NCI-H524 treated with DMSO at 0.1 percent for 48 hours (cell line): ENCODE measurements at places on chromosomes 5 and 9.

DNA sequence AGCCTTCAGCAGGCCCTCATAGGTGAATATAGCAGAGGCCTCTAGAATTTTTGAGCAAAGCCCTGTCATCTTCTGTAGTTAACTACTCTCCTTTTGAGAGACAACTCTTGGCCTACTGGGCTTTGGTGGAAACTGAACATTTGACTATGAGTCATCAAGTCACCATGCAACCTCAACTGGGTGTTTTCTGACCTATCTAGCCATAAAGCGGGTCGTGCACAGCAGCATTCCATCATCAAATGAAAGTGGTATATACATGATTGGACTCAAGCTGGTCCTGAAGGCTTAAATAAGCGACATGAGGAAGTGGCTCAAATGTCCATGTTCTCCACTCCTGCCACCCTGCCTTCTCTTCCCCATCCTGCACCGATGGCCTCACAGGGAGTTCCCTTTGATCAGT is 1115.5 kb downstream of the TAF11L14 start:
- DNase-seq, result no peak

DNA sequence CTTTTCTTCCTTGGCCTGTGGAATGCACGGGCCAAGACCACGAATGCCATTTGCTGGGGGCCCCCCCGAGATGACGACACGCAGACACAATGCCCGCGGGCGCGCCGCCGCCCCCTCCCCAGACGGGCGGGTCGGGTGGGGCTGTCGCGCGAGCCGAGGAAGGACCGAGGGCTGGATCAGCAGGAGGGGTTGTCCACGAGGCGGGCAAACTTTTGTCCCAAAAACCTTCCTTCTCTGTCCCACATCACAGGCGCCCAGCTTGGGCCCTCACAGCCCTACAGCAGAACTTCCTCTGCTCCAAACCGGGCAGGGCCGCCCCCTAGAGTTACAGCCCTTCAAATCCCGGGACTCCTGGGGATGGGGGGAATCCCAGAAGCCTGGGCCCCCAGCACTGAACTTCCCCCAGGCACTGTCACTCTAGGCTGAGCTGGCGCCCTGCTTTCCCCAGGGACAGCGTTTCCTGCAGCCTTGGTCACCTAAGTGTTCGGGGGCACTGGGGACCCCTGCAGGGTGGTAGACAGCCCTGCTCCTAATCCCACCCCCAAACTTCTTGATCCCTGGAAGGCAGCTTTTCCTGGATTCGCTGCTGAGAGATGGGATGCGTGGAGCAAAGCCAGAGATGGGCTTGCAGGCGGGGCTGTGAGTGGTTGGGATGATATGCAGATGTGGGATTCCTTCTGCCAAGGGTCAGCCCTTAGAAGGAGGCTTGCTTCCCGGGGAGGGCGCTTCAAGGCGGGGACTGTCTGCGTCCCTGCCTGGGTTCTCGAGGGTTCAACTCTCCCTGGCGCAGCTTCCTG is 980 bp downstream of the COL5A1 start:
- DNase-seq, result no peak

DNA sequence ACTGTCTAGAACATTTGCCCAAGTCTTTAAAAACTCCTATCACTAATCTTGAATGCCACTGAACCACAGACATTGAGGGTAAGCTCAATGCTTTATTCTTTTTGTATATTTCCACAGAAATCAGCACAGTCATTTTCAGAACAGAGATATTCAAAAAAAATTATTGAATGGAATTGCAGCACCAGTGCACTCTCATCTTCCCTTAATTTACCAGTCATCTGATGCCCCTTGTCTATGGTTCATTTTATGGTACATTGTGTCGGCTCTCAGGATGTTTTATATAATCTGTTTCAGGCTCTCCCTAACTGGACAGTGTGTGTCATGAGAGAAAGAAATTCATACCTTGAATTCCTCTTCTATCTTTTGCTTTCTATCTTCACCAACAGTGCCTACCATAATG is 158.4 kb upstream of the NR4A3 start:
- DNase-seq, result no peak

GRCh38 chr9:27157097-27157496 is 48.1 kb downstream of the TEK start:
- no peak for DNase-seq

- DNase-seq, result no peak
These were observed 185.0 kb downstream of the CNTLN start for GRCh38 chr9:17319864-17320263.

- DNase-seq, result no peak
These were observed 257.8 kb downstream of the PLK2 start for GRCh38 chr5:58201922-58202648.

- DNase-seq, result no peak
These were observed 21.9 kb downstream of the DEPDC1B start for GRCh38 chr5:60677850-60678664.

GRCh38 chr5:176134529-176135223 is 103.5 kb upstream of the SIMC1 start:
- DNase-seq, result no peak

DNA sequence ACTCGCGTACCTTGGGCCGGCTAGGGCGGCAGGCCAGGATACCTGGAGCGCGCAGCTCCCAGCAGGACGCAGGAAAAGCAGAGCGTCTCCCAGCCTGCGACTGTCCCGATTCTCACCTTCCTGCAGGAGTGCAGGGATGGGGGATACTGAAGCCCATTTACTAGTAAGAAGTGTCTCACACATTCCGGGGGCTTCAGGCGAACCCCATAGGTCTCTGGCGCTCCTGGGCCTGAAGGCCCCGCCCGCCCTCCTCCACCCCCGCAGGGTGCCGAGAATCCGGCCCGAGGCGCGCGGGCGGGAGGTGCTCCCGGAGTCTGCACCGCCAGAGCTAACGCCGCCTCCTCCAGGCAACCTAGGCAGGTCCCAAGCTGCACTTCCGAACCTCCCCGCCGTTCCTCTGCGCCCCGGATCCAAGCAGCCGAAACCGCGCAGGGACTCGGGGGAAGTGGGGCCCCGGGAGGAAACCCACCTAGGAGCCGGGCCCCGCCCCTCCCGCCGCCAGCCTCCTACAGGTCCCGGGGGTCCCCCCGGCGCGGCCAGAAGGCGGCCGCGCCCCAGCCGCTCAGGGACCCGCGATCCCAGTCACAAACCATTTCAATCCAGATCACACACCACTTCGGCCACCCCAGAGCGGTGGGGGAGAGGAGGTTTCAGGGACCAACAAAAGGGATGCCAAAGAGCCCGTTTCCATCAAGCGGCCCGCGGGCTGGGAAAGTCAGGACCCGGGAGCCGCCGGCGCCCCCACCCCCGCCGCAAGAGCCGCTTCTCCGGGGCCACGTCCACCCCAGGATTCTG is 1.2 kb downstream of the ROR2 start:
- peak; percentile 30 for DNase-seq

DNA sequence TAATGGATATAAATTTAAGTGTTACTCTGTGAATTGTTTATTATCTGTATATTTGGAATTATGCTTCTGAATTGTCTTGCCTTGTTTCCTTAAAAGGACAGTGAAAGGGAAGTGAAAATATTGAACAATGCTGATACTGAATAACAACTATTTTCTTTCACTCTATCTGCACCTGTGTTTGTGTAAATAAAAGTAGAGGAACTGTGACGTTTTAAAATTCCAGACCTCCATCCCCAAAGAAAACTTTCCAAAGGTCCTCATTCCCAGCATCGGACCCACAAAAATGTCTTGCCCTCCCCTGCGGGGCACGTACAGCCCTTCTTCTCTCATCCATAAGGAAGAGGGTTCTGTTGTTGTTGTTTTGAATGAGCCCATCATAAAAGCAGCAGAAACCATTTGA is 100.0 kb downstream of the NLN start:
- DNase-seq, result no peak

DNA sequence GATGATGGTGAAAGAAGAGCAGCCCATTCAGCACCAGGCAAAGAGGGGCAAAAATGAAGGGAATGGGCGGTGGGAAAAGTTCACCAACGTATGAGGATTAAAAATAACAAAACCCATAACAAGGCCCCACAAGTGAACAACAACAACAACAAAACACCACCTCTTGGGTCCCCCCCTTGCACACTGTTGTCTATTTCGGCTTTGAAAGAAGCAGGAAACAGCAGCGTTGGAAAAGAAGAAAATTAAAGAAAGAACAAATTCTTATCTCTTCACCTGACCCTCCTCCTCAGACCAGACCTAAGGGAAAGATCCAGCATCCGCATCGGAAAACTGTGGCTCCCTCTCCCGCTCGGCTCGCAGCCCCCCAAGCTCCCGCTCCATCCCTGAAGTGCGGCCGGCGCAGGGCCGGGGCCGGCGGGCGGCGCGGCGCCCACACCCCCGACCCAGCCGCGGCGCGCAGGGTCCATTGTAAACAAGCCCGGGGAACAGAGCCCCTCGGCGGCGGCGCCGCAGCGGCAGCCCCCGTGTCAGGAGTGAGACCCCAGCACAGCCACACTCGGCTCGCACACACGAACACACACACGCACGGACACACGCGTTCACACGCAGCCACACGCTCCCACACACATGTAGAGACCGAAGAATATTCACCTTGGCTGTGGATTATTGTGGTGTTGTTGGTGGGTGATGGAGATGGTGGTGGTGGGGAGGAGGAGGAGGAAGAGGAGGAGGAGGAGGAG is 535 bp downstream of the RFX3 start:
- DNase-seq, result no peak

DNA sequence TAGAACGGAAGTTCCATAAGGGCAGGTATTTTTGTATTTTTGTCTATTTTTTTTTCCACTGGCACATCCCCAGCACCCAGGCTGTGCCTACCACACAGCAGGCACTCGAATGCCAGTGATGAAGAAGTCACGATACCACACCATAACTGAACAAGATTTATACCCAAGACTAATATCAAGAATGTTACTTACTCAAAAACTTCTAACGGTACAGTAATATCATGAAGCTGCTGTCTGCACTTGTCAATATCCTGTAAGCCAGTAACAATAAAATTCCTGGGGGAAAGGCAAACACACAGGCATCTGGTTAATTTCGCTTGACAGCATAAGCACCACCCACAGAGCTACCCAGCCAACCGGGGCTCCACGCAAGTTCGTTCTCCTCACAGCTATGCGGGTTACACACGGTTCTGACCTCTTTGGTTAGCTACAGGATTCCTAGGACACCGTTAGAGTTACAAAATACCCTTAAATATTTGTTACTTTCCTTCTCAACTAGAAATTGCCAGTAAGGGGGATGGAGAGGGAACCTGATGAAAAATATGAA is 1.3 kb downstream of the MED10 start:
- no peak for DNase-seq

GRCh38 chr9:129320575-129321285 is 142.7 kb upstream of the IER5L start:
- DNase-seq, result peak; percentile 70
